EL (cell line): ENCODE measurements at places on chromosomes 7 and 10.

GRCh38 chr10:132257271-132257670 is 50.5 kb downstream of the STK32C start:
- DNase-seq = peak; percentile 76

DNA sequence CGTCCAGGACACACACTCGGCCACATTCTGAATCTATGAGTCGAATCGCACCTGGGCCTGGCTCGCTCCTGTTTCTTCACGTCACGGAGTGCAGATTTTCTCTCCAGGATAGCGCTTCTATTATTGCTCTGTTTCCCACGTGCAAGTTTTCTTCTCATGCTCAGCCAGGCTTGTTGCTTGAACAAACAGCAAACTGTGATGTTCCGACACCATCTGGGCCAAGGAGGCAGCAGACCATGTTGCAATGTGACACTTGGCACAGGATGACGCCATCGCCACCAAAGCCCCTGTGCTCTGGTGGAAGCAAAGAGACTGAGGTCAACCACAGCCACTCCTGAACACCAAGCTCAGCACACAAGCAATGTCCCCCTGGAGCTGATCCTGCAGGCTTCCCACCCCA is 507.1 kb upstream of the ADARB2 start:
- no peak for DNase-seq

DNA sequence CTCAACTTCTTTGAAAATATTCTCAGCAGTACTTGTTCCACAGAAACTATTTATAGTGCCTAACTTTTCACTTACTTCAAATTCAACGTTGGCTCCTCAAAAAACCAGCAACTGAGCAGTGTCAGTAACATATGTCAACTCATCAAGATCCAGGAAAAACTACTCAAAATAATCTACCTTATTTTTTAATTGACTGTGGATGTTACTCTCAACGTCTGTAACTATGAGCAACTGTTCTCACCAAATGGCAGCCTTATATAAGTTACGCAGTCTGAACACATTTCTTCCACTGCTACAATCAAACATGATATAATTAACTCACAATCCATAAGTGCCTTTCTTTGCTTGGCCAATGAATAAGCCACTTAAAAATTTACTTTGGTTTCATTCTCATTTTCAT is 77.8 kb downstream of the SP8 start:
- no peak for DNase-seq

DNA sequence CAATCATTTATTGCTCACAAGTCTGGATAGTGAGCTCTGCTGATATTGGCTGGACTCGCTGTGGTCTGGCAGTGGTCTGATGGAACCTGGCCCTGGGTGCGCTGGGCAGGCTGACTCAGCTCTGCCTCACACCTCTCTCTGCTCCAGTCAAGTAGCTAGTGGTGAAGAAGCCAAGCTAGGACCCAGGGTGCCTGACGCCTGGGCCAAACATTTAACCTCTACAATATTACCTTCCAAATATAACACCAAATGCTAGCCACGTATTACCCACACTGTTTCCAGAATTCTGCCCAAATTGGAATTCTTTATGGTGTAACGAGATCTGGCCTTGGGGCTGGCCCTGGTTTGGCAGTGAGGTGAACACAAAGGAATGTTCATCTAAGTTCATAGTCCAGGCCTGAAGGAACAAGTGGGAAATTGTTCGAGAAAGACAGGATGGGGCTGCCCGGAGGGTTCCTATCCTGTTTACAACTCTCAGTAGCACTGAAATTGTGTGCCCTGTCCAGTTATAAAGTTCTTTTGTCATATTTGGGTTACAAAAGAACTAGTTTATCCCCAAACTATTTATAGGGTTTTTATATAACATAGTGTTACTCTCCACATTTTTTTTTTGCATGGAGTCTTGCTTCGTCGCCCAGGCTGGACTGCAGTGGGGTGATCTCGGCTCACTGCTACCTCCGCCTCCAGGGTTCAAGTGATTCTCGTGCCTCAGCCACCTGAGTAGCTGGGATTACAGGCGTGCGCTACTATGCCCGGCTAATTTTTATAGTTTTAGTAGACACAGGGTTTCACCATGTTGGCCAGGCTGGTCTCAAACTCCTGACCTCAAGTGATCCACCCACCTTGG is 16.3 kb downstream of the OR2AE1 start:
- DNase-seq = peak; percentile 59

- peak; percentile 60 for DNase-seq
These were observed 36.6 kb upstream of the SRGN start for GRCh38 chr10:69051303-69051702.
